ENCODE measurements at places on chromosomes 2 and 18.

DNA sequence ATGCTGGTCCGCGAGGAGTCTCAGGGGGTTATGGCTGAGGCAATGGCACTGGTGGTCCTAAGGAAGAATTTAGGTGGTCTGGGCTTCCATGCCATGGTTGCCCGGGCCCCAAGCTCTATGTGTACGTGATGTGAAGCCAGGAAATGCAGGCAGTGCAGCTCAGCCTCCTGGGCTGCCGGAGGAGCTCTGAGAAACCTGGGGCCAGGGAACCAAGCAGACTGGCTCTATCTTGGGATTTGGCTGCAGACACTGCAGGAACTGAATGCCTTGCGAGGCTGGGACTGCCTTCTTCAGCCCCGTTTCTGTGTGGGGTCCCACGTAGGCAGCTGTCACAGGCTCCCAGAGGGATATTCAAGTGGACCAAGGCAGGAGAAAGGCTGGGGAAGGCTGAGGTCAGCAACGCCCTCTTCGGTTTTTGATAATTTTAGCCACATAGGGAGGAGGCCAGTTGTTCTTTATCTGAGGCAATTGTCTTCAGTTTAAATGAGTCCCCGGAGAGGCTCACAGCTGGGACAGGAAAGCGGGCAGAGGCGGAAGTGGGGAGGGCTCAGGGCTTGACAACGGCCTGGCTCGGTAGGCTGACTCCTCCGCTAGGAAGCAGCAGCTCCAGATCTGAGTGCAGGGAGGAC is 77.7 kb downstream of the RHOB start:
- no peaks in the 10 kb centered on the region for H3K27me3 ChIP-seq
- H3K4me1 ChIP-seq = peaks cover 13% of the 10 kb centered on the region
- DNase-seq = no peak
- H3K27ac ChIP-seq = peak overlapping the region; percentile 43
- no peak overlapping the region for H3K4me3 ChIP-seq

GRCh38 chr2:84556190-84556589 is 39.9 kb downstream of the DNAH6 start:
- no peaks in the 10 kb centered on the region for H3K36me3 ChIP-seq
- H3K4me1 ChIP-seq = no peaks in the 10 kb centered on the region
- no peak overlapping the region for H3K4me3 ChIP-seq
- no peaks in the 10 kb centered on the region for H3K27me3 ChIP-seq

GRCh38 chr2:56313500-56313921 is 129.7 kb downstream of the CCDC85A start:
- H3K4me1 ChIP-seq = peaks cover 4% of the 10 kb centered on the region
- H3K27me3 ChIP-seq = no peaks in the 10 kb centered on the region
- no peak for DNase-seq
- no peak overlapping the region for H3K27ac ChIP-seq

GRCh38 chr2:237715459-237715947 is 83.1 kb upstream of the RBM44 start:
- no peaks in the 10 kb centered on the region for H3K27me3 ChIP-seq
- peaks cover 20% of the 10 kb centered on the region for H3K4me1 ChIP-seq
- H3K27ac ChIP-seq = peak overlapping the region; percentile 36
- no peak for DNase-seq
- no peak overlapping the region for H3K4me3 ChIP-seq

- no peak overlapping the region for H3K4me3 ChIP-seq
- DNase-seq = no peak
- peak overlapping the region; percentile 94 for H3K27ac ChIP-seq
- peaks cover 71% of the 10 kb centered on the region for H3K4me1 ChIP-seq
Observed at GRCh38 chr2:31563273-31563839, 17.4 kb downstream of the SRD5A2 start.

DNA sequence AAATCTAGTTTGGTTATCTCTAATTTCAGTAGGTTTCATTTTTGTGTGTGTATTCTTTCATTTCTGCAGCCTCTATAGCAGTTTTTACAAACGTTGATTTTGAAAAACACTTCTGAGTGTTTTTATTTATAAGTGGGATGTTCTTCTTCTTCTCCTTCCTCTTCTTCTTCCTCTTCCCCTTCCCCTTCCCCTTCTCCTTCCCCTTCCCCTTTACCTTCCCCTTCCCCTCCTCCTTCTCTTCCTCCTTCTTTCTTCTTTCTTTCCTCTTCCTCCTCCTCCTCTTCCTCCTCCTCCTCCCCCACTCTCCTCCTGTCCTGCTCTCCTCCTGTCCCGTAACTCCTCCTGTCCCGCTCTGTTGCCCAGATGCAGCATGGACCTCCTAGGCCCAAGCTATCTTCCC is 4.2 kb downstream of the UGGT1 start:
- H3K27ac ChIP-seq = no peak overlapping the region
- peaks cover 22% of the 10 kb centered on the region for H3K36me3 ChIP-seq
- H3K4me1 ChIP-seq = peaks cover 15% of the 10 kb centered on the region
- no peak overlapping the region for H3K4me3 ChIP-seq

- no peak overlapping the region for H3K4me3 ChIP-seq
- no peak for DNase-seq
- no peaks in the 10 kb centered on the region for H3K36me3 ChIP-seq
- no peaks in the 10 kb centered on the region for H3K27me3 ChIP-seq
- peaks cover 13% of the 10 kb centered on the region for H3K4me1 ChIP-seq
Observed at GRCh38 chr2:210000464-210001324, 1.7 kb upstream of the RPE start.

- H3K27ac ChIP-seq = no peak overlapping the region
- H3K4me1 ChIP-seq = no peaks in the 10 kb centered on the region
- H3K27me3 ChIP-seq = no peaks in the 10 kb centered on the region
- H3K36me3 ChIP-seq = peaks cover 9% of the 10 kb centered on the region
- no peak for DNase-seq
- H3K4me3 ChIP-seq = no peak overlapping the region
Observed at GRCh38 chr18:46262856-46263255, 158.7 kb downstream of the HAUS1 start.

DNA sequence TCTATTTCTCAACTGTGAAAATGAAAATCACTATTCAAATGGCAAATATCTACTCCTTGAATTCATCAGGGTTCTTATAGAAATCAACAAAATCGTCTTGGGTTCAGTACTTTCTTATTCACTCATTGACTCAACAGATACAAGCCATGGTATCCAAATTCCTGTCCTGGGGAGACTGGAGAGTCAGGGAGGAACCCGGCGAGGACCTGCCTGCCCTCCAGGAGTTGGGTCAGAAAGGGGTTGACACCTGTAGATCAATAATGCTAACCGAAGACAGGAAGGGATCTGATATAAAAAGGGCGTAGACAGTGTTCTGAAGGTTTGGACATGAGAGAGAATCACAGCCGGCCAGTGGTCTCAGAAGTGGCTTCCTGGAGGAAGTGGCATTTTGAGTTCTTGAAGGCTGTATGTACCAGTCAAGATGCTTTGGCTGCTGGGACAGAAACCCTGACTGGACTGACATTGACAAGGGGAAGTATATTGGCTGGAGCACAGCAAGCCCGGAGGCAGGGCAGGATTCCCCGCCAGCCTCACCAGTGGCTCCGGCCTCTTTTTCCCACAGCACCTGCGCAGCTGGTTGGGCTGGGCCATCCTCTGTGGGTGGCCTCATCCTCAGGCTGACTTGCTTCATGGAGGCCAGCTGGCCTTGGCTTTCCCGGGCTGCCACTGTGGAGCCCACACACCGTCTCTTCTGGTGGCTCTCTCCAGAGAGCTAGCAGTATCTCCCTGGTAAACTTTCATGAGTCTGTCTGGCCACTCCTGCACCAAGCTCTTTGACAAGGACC is 3.0 kb downstream of the LRRFIP1 start:
- H3K36me3 ChIP-seq = no peaks in the 10 kb centered on the region
- no peak overlapping the region for H3K4me3 ChIP-seq
- no peak for DNase-seq
- no peak overlapping the region for H3K27ac ChIP-seq
- H3K27me3 ChIP-seq = no peaks in the 10 kb centered on the region

DNA sequence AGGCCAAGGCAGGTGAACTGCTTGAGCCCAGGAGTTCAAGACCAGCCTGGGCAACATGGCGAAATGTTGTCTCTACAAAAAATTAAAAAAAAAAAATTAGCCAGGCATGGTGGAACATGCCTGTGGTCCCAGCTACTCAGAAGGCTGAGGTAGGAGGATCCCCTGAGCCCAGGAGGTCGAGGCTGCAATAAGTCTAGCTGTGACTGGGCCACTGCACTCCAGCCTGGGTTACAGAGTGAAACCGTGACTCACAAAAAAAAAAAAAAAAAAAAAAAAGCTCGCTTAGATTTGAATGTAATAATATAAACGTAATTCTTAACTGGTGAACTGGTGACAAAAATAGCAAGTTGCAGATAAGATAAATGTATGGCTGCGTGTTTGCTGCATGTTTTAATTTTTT is 56.5 kb downstream of the TFCP2L1 start:
- H3K4me1 ChIP-seq = peaks cover 6% of the 10 kb centered on the region
- H3K27me3 ChIP-seq = no peaks in the 10 kb centered on the region
- H3K27ac ChIP-seq = no peak overlapping the region

DNA sequence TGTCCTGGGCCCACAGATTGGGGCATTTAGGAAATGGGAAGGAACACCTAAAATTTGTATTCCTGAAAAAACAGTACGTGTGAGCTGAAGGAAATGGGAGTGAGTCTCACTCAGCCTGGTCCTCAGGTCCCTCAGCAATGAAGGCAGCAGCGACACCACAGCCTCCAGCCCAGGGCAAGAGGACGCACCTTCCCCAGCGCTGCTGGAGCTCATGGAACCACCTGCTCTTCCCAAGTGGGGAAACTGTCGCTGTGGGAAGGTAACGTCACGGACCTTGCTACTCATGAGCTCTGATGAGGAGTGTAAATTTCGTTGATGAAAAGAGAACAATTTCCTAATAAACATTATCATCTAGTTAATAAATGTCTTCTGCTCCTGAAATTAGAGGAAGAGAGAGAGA is 323.6 kb downstream of the EIPR1 start:
- H3K4me1 ChIP-seq = no peaks in the 10 kb centered on the region
- H3K36me3 ChIP-seq = no peaks in the 10 kb centered on the region
- no peak for DNase-seq
- H3K4me3 ChIP-seq = no peak overlapping the region

- no peak overlapping the region for H3K4me3 ChIP-seq
- no peaks in the 10 kb centered on the region for H3K36me3 ChIP-seq
- H3K4me1 ChIP-seq = no peaks in the 10 kb centered on the region
- no peak overlapping the region for H3K27ac ChIP-seq
- peak; percentile 58 for DNase-seq
Observed at GRCh38 chr2:854460-854859, 96.2 kb upstream of the SNTG2 start.

- no peak overlapping the region for H3K4me3 ChIP-seq
- no peak for DNase-seq
Observed at GRCh38 chr2:134137182-134137611, 116.7 kb upstream of the MGAT5 start.

DNA sequence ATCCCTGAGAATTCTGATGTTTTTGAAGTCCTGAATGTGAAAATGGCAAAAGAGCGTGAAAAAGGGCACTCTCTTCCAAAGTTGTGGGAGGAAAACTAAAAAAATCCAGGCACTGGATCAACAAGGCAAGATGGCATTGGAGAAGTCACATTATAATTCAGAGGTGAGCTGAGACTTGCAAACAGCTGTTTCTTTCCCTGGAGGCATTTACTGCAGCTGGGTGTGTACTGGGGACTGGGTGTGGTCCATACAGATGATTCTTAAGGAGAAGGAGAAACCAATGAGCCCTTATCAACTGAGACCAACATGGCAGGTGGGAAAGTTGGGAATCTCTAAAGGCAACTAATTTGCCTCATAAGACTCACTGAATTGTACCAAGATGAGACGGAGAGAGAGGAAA is 313.9 kb downstream of the TRIB2 start:
- no peak overlapping the region for H3K27ac ChIP-seq
- no peaks in the 10 kb centered on the region for H3K4me1 ChIP-seq
- no peak for DNase-seq
- H3K27me3 ChIP-seq = no peaks in the 10 kb centered on the region
- H3K4me3 ChIP-seq = no peak overlapping the region
- H3K36me3 ChIP-seq = no peaks in the 10 kb centered on the region

DNA sequence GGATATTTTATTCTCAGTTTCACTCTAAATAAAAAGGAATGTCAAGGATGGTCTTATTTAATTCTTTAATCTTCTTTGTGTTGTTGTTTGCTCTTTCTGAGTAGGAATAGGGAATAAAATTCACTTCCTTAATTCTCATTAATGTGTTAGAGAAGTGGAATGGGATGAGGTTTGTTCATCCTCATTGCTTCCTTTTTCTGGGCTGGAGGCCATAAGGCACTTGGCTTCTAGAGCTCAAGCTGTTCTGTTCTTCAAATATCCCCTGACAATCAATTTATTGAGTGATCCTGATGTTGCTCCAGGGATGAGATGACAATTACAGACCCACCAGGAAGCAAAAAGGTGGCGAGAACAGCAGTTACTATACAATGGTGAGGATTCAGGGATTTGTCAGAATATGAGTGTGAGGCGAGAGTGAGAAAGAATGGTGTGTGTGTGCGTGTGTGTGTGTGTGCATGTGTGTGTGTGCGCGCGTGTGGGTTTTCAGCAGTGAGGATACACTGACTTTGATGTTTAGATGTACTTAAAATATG is 557.6 kb upstream of the FANCL start:
- no peaks in the 10 kb centered on the region for H3K36me3 ChIP-seq
- H3K27me3 ChIP-seq = no peaks in the 10 kb centered on the region
- H3K4me1 ChIP-seq = no peaks in the 10 kb centered on the region
- H3K27ac ChIP-seq = no peak overlapping the region
- DNase-seq = no peak

DNA sequence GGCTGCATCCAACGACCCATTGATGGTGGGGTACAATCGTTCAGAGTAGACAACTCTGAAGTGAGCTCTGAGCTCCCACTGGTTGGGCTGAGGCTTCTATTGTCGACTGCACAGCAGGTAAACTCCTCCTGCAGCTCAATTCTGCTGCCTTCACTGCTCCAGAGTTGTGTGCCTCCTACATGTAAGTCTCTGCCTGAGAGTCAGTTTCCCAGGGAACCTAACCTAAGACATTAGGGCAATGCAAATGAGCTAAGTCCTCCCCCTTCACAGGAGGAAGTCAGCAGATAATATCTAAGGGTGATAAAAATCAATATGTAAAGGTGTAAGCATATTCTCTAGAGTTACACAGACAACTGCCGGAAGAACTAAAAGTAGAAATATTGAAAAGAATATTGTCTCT is 22.5 kb upstream of the ACYP2 start:
- no peak overlapping the region for H3K27ac ChIP-seq
- H3K4me3 ChIP-seq = no peak overlapping the region
- no peaks in the 10 kb centered on the region for H3K4me1 ChIP-seq
